ENCODE measurements at places on chromosomes 11 and 22.

- no peak for DNase-seq
These were observed 1277.9 kb upstream of the TENM4 start for GRCh38 chr11:80718611-80719291.

GRCh38 chr22:29815580-29815979, 22.5 kb downstream of the ASCC2 start:
- DNase-seq = no peak

GRCh38 chr11:57899378-57899777, 124.3 kb upstream of the OR9Q1 start:
- DNase-seq = no peak

DNA sequence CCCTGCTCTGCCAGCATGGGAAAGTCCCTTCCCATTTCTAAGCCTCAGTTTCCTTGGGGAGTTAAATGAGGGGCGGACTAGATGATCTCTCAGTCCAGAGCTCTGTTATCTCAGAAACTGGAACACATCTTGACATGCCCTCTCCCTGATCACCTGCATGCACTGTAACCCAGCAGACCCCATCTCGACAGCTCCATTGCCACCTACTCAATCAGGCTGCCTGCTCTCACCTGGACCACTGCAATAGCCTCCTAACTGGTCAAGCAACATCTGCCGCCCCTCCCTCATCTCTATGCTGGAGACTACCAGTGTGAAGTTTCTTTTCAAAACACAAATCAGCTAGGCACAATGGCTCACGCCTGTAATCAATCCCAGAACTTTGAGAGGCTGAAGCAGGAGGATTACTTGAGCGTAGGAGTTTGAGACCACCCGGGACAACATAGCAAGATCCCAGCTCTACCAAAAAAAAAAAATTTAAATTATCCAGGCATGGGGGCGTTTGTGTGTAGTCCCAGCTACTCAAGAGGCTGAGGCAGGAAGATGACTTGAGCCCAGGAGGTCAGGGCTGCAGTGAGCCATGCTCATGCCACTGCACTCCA, 22.2 kb downstream of the LRRC55 start:
- no peak for DNase-seq

- DNase-seq = no peak
These were observed 39.0 kb downstream of the TBX1 start for GRCh38 chr22:19799322-19800190.

GRCh38 chr11:120774591-120775386, 249.1 kb upstream of the TBCEL start:
- DNase-seq = no peak

GRCh38 chr11:45457649-45458048, 171.5 kb upstream of the SYT13 start:
- DNase-seq = no peak

GRCh38 chr11:61946894-61947293, 3.3 kb upstream of the BEST1 start:
- no peak for DNase-seq

GRCh38 chr11:20623252-20623651, 23.8 kb downstream of the SLC6A5 start:
- DNase-seq = no peak

DNA sequence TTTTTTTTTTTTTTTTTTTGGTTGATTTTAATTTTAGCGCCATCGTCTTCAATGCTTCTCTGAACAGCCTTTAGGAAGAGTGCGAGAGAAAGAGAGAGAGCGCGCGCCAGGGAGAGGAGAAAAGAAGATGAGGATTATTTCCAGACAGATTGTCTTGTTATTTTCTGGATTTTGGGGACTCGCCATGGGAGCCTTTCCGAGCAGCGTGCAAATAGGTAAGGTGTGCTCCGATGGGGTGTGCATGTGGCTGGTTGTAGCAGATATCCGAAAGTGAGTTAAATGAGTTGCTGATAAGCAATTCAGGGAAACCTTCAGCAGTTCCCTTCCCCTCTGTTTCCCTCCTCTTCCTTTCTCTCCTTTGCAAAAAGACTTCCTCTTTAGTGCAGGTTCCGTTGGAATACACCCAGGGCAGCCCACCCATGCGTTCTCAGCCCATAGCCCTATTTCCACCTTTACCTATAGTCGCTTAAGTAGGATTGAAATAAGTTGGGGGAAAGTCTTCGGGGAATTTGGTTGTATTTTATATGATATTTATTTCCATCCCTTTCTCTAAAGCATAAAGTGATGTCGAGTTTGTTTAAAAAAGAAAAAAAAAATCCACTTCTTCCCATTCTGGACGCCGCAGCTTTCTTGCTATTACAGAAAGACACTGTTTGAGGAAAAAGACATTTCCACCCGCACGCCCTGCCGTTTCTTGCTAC, 1.1 kb downstream of the GRIA4 start:
- DNase-seq = no peak

DNA sequence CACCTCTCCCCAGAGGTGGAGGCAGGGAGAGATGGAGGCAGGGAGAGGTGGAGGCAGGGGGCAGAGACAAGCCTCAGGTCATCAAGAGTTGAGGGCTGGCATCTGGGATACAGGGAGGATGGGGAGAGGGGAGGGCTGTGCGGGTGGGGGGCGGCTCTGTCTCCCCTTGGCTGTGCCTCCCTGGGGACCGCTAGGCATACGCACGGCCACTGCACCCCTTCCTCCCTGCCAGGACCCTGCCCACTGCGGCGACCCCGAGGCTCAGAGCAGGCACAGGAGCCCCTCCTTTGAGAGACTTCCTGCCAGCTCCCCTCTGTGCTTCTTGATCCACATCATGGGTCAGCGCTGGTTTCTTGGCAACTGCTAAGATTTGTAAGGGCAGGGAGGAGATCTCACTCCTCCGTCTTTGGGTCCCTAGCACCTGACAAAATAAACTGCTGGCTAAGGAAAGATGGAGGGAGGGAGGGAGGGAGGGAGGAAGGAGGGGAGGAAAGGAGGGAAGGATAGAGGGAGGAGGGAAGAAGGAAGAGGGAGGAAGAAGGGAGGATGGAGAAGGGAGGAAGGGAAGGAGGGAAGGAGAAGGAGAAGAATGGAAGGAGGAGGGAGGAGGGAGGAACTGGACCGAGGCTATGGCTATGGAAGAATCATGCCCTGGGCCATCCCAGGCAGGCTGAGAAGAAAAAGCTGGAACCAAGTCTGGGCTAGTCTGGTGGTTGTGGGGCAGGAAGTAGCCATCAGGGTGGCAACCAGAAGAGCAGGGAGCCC, 18.5 kb downstream of the PRR33 start:
- no peak for DNase-seq

GRCh38 chr11:99554232-99554903, 533.6 kb downstream of the CNTN5 start:
- no peak for DNase-seq

- no peak for DNase-seq
These were observed 400.4 kb downstream of the TBC1D22A start for GRCh38 chr22:47162865-47163264.

DNA sequence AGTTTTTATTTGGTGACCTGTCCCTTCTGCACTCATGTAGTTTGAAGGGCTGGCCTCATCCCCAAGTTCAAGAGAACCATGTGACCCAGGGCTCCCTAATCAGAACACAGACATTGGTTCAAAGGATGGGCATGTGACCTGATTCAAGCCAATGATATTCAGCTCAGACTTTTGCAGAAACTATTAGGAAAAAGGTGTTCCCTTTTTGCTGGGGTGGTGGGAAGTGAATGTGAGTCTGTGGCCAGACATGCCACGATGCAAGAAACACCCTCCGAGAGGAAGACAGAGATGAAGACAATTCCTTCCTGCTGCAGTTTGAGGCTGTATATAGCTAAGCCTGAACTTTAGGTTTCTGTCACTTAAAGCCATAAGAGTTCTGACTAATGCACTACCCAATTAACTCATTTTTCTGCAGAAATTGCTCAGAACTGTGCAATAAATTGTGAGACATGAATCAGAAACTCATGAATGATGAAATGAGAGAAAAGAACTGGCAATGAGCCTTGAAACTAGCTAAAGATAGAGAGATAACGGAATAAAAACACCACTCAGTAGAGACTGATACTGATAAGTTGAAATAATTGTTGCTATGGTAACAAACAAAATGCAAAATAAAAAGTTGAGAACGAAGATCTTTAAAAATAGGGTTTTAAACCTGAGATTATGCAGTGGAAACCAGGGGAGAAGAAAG, 9.2 kb upstream of the MAPK1 start:
- no peak for DNase-seq

- DNase-seq = no peak
These were observed 70.2 kb downstream of the DBX1 start for GRCh38 chr11:20089796-20090653.

DNA sequence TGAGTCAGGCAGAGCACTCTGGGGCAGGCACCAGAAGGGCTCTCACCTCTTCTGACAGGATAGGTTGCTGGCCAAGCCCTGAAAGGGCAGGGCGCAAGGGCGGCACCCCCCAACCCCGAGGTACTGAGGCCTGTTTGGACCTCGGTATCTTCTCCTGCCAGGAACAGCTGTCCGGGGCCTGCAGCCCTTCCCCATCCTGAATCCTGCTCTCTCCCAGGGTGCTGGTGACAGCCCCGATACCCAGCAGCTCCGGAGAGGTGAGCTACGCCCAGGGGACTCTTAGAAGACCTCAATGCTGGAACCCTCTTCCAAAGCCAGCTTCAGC, 79.1 kb downstream of the PHF21B start:
- no peak for DNase-seq

- no peak for DNase-seq
These were observed 10.3 kb upstream of the UCP3 start for GRCh38 chr11:74019104-74019738.

GRCh38 chr11:116519499-116519898, 253.3 kb downstream of the BUD13 start:
- no peak for DNase-seq

DNA sequence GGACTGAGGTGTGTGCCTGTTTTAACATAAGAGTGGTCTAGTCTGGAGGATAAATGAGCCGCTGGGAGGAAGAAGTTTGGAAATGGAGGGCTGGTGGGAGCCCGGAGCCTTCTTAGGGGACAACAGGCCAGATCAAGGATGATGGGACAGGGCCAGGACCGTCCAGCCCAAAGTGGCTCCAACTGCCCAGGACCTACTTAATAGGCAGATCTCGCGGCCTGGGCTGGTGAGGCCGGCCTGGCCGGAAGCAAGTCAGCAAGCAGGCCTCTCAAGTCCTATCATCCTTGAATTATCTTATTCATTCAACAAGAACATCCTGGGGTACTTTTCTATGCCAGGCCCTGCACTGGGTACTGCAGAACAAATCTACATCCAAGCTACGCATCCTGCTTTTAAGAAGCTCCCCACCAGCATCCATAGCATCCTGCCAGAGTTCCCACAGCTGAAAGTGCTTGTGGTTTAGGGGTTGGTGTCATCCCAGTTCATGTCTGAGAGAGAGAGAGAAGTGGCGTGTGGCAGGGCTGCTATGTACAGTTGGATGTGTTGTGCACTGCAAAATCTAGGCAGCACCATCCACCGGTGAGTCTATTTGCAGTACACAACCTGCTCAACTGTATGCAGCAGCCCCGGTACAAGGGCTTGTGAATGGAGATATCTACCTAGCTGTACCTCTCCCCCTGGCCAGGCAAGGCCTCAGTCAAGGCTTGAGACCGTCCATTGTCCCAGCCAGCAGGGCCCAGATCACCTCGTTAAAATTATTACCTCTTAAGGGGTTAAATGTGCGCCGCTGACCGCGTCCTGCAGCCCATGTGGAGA, 82.1 kb downstream of the FBLN1 start:
- no peak for DNase-seq

Measured in cerebellar nuclear complex (tissue), 1 donor.